ENCODE measurements at places on chromosomes 2 and 18.

DNA sequence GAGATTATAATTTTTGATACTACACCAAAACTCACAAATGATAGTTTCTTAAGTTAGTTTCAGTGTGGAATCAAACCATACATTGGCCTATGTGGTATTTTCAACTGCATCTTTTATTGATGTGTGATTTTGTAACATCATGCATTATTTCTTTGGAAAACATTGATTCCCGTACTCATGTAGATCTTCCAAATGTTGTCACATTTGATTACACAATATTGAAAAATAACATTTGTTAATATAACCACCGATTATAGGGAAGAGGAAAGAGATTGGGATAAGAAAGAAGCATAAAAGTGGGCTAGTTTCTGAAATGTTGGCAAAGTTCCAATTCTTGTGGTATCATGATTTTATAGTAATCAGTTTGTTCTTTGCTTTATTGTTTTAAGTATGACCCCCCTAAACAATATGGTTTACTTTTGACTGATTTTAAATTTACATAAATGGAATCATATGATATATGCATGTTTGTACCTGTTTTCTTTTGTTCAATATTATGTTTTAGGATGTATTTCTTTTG lies 117.2 kb upstream of the OTX1 start:
- DNase-seq: no peak

- no peak for DNase-seq
Measured at GRCh38 chr2:178345951-178346350, 105.0 kb downstream of the PRKRA start.

- DNase-seq: no peak
Measured at GRCh38 chr2:127706215-127706990, 5.1 kb downstream of the SFT2D3 start.

DNA sequence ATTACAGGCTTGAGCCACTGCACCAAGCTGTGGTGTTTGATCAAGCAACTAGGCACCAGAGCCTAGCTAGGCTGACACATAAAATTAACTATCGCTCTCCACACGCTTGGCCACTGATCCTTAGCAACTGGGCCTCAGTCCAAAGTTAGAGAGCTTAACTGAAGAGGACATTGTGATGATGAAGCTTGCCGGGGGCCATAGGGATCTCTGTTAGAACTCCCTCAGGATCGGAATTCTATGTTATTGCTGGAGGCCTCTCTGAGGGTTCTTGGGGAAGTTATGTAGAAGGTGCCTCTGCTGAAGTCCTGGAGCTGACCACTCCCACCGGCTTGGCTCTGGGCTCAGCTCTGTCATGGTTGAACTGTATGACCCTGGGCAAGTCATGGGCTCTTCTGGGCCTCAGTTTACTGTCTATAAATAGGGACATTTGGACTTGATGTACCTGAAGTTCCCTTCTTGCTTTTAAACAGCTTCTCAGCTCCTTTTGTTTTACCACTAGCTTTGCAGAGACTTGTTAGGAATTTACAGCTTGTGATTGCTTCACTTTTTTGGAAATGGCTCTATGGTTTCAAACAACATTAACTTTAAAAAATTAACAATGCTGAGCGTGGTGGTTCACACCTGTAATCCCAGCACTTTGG lies 44.1 kb downstream of the GATA6 start:
- no peak for DNase-seq
